ENCODE measurements at places on chromosomes 16 and 17. TPM values are rescaled to one million over a fixed set of nuclear protein-coding genes. Genes with fewer than 3 reads are reported as not detected.

The SEPTIN12 gene
- total RNA-seq, result not detected

The TBC1D3C gene
- not detected for total RNA-seq

The HBQ1 gene
- total RNA-seq, result not detected

The IGSF6 gene
- total RNA-seq, result 4.7 TPM

The CD19 gene
- 0.74 TPM for total RNA-seq

The FOXJ1 gene
- total RNA-seq, result 1.4 TPM

The SLC35G6 gene
- not detected for total RNA-seq

The ADAP2 gene
- total RNA-seq, result 4.4 TPM

GRCh38 chr16:31002862-31003341 lies 7.5 kb downstream of the STX1B start:
- no peak overlapping the region for H3K27ac ChIP-seq
- no peak for DNase-seq
- no peaks in the 10 kb centered on the region for H3K36me3 ChIP-seq
- H3K27me3 ChIP-seq, result peaks cover 2% of the 10 kb centered on the region

GRCh38 chr16:22222998-22223397 lies 16.9 kb downstream of the EEF2K start:
- H3K36me3 ChIP-seq, result no peaks in the 10 kb centered on the region
- H3K4me1 ChIP-seq, result peaks cover 4% of the 10 kb centered on the region
- no peak overlapping the region for H3K4me3 ChIP-seq
- no peak for DNase-seq
- no peaks in the 10 kb centered on the region for H3K27me3 ChIP-seq
- H3K27ac ChIP-seq, result no peak overlapping the region

DNA sequence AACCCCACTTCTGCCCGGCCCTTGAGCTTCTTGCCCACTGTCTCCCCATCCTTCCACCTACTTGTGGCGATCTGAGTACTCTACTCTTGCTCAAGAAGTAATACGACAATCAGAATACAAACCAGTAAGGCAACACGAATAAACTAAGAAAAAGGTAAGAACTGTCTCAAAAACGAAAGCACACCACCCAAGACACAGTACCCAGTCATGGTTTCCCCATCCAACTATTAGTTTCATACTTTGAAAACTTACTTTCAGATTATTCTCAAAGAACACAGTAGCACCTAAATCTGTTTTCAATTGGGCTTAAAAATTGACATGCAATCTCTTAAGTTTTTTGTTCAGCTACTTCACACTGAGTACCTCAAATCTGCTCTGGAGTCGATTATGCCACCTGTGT lies 13.9 kb downstream of the GINS2 start:
- DNase-seq, result no peak
- H3K36me3 ChIP-seq, result peaks cover 5% of the 10 kb centered on the region
- H3K27me3 ChIP-seq, result no peaks in the 10 kb centered on the region
- no peaks in the 10 kb centered on the region for H3K4me1 ChIP-seq

GRCh38 chr17:75514919-75515495 lies 330 bp downstream of the CASKIN2 start:
- H3K36me3 ChIP-seq, result no peaks in the 10 kb centered on the region
- peaks cover 23% of the 10 kb centered on the region for H3K4me1 ChIP-seq
- DNase-seq, result no peak
- H3K27ac ChIP-seq, result peak overlapping the region; percentile 42
- peak overlapping the region; percentile 94 for H3K4me3 ChIP-seq
- H3K27me3 ChIP-seq, result no peaks in the 10 kb centered on the region

- no peaks in the 10 kb centered on the region for H3K27me3 ChIP-seq
- H3K27ac ChIP-seq, result no peak overlapping the region
- no peak overlapping the region for H3K4me3 ChIP-seq
- no peak for DNase-seq
- H3K4me1 ChIP-seq, result no peaks in the 10 kb centered on the region
These were observed 534 bp downstream of the PRSS36 start for GRCh38 chr16:31149332-31149731.

- peaks cover 71% of the 10 kb centered on the region for H3K27me3 ChIP-seq
- no peak within 1 kb of the TSS for H3K27ac ChIP-seq
- no peaks in the 10 kb centered on the region for H3K36me3 ChIP-seq
- peak within 1 kb of the TSS; percentile 20 for H3K4me3 ChIP-seq
- peaks cover 12% of the 10 kb centered on the region for H3K4me1 ChIP-seq
These were observed at the start of gene USH1G for GRCh38 chr17:74922694-74923537. USH1G (minus strand) TSS chr17:74923255; CDS start chr17:74923073, 182 bp downstream.

- peak; percentile 65 for DNase-seq
- H3K36me3 ChIP-seq, result no peaks in the 10 kb centered on the region
- peak within 1 kb of the TSS; percentile 92 for H3K27ac ChIP-seq
- H3K4me1 ChIP-seq, result peaks cover 7% of the 10 kb centered on the region
- peak within 1 kb of the TSS; percentile 76 for H3K4me3 ChIP-seq
- H3K27me3 ChIP-seq, result no peaks in the 10 kb centered on the region
These were observed at the start of gene WIPI1 for GRCh38 chr17:68457168-68457538. WIPI1 (minus strand) TSS chr17:68457496; CDS start chr17:68457421, 75 bp downstream.

DNA sequence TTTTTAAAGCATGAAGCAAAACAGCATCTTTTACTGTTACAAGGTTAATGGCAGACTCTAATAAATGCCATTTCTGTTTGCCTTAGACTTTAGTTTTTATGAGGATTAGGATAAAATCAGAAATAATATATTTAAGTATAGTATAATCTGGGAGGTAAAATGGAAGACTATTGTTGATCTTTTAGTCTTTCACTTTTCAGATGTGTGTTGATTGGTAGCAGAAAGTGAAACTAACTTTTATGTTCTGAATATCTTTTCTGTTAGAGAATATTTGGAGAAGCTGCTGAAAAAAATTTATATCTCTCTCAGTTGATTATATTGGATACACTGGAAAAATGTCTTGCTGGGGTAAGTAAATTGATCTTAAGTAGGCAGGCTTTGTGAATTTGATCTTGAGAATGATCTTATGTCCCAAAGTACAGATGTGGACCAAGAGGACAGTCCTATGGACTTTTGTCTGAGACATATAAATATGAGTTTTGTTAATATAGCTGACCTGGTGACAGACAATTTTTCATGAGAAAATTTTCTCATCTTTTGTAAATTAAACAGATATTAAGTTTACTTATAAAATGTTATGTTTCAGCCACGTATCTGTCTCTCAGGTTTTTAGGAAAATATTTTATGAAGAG lies 64.1 kb downstream of the NF1 start:
- H3K36me3 ChIP-seq, result no peaks in the 10 kb centered on the region
- DNase-seq, result no peak

GRCh38 chr17:57966875-57967274 lies 11.7 kb upstream of the CUEDC1 start:
- no peak overlapping the region for H3K4me3 ChIP-seq
- H3K27me3 ChIP-seq, result no peaks in the 10 kb centered on the region
- no peak overlapping the region for H3K27ac ChIP-seq
- no peaks in the 10 kb centered on the region for H3K36me3 ChIP-seq

DNA sequence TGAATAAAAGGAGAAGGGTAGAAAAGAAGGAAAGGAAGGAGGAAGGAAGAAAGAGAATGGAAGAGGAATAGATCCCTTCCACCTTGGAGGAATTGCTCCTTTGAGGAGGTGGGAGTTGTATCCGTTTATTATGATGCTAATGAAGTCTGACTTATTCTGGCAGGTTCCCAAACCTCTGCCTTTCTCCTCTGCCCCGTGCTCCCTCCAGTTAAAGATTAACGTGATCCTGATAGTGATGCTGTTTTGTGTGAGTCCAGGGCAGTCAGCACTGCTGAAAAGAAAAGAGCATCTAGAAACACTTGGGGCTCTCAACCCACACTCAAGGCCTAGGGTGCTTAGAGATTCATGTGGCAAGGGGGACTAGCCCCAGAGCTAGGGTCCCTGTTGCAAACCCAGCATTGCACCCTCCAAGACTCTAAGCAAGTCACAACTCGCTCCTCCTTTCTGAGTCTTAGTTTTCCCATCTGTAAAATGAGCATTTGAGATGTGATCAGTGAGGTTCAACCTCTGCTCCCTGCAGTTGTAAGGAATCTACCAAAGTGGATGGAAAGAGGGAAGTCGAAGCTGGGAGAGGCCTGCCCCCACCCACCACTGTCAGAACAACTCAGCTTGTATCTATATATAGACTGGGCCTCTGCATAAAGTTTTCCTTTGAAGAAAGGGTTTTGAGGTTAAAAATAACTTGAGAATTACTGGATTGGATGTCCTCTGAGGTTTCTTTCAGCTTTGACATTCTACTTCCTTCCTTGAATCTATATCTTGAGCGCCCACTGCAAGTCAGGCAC lies 46.9 kb upstream of the TMEM132E start:
- no peaks in the 10 kb centered on the region for H3K27me3 ChIP-seq
- H3K36me3 ChIP-seq, result no peaks in the 10 kb centered on the region
- H3K27ac ChIP-seq, result no peak overlapping the region
- DNase-seq, result no peak
- no peaks in the 10 kb centered on the region for H3K4me1 ChIP-seq

DNA sequence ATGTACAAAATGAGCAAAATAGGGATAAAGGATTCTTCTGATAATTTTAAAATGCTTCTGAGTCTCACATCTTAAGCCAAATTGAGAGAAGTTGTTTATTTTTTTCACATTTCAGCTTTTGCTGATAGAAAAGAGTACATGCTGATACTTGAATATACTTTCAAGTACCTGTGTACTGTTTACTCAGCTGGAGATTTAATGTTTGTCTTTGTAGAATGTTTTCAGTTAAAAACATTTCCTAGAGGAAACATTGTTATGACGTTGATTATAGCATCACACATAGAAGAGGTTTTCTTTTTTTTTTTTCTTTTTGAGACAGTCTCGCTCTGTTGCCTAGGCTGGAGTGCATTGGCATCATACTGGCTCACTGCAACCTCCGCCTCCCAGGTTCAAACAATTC lies 19.7 kb downstream of the ESRP2 start:
- H3K4me1 ChIP-seq, result no peaks in the 10 kb centered on the region
- H3K27ac ChIP-seq, result no peak overlapping the region
- H3K4me3 ChIP-seq, result no peak overlapping the region
- DNase-seq, result no peak

GRCh38 chr17:50865868-50866260 lies 290 bp downstream of the TOB1 start:
- no peaks in the 10 kb centered on the region for H3K4me1 ChIP-seq
- H3K4me3 ChIP-seq, result peak overlapping the region; percentile 78
- DNase-seq, result no peak
- no peaks in the 10 kb centered on the region for H3K27me3 ChIP-seq

- H3K4me3 ChIP-seq, result no peak overlapping the region
- H3K36me3 ChIP-seq, result no peaks in the 10 kb centered on the region
- H3K27me3 ChIP-seq, result no peaks in the 10 kb centered on the region
These were observed 9.9 kb downstream of the ZDHHC1 start for GRCh38 chr16:67406111-67406971.

GRCh38 chr16:50631985-50632576 lies 49.0 kb downstream of the SNX20 start:
- H3K27me3 ChIP-seq, result no peaks in the 10 kb centered on the region
- no peaks in the 10 kb centered on the region for H3K36me3 ChIP-seq
- no peak for DNase-seq
- no peak overlapping the region for H3K27ac ChIP-seq

DNA sequence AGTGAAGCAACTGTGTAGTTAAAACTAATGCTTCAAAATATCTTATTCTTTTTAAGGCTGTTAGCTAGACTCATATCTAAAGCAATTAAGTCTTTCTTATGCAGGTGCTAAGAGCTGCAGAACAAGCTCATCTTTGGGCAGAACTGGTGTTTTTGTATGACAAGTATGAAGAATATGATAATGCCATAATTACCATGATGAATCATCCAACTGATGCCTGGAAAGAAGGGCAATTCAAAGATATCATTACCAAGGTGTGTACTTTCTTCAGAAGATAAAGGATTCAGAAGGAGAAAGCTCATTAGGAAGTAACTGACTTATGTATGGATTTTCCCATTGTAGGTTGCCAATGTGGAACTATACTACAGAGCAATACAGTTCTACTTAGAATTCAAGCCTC lies 23.9 kb downstream of the PTRH2 start:
- peaks cover 9% of the 10 kb centered on the region for H3K4me1 ChIP-seq
- peaks cover 52% of the 10 kb centered on the region for H3K36me3 ChIP-seq
- DNase-seq, result no peak
- no peak overlapping the region for H3K4me3 ChIP-seq
- H3K27me3 ChIP-seq, result no peaks in the 10 kb centered on the region
- peak overlapping the region; percentile 26 for H3K27ac ChIP-seq

- no peaks in the 10 kb centered on the region for H3K27me3 ChIP-seq
- peaks cover 11% of the 10 kb centered on the region for H3K4me1 ChIP-seq
- no peak overlapping the region for H3K4me3 ChIP-seq
- H3K36me3 ChIP-seq, result no peaks in the 10 kb centered on the region
- H3K27ac ChIP-seq, result peak overlapping the region; percentile 64
These were observed 52.7 kb upstream of the ZNF629 start for GRCh38 chr16:30839523-30840227.

Measured in colonic mucosa (tissue), 4 donors.